CD4-positive, alpha-beta T cell treated with Interleukin-15 for 4 hours (primary cell): ENCODE measurements at places on chromosomes 12 and 14.

GRCh38 chr14:105028251-105028927 is 7.5 kb upstream of the CDCA4 start:
- no peak for DNase-seq

DNA sequence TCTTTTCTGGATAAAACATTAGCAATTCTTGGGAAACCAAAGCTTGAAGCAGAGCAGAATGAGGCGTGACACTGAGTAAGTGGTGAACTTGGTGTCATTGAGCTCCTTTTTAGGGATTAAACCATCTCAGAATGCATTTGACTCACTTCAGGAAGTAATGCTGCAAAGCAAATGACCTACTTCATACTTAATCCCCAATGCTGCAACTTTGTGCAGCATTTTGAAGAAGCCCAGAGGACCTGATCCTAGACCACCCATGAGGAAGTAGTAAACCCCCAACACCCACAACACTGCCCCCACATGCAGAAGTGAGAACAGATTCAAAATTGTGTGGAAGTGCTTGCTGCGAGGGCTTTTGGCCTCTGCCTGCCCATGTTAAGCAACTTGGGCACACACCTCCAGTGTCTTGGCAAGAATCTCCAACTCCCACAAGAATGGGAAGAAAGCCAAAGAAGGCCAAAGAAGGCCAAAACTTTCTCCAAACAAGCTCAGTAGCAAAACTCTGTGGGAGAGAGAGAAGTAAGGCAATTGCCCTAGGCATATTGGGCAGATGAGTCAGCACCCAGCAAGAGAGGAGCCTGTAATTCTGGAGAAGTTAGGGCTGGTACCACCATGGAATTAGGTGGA is 69.2 kb upstream of the ETV6 start:
- DNase-seq, result no peak

DNA sequence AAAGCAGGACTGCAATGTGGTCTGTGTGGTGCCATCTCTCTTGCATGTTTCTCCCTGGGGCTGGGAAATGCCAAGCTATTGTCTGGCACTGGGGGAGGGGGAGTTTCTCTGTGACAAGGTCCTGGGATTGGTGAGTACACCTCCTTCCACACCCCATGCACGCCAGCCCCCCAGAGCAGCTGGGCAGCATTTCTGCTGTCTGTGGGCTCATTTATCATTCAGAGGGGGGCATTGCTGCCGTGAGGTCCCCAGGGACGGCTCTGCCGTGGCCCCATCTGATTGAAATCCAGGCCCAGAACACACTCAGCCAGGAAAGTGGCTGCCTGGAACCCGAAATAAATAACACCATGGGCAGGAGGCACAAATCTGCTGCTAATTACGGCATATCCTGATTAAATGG is 12.6 kb upstream of the FAM222A start:
- DNase-seq, result no peak

- no peak for DNase-seq
These were observed 24.4 kb upstream of the FRMD6 start for GRCh38 chr14:51627313-51627712.

DNA sequence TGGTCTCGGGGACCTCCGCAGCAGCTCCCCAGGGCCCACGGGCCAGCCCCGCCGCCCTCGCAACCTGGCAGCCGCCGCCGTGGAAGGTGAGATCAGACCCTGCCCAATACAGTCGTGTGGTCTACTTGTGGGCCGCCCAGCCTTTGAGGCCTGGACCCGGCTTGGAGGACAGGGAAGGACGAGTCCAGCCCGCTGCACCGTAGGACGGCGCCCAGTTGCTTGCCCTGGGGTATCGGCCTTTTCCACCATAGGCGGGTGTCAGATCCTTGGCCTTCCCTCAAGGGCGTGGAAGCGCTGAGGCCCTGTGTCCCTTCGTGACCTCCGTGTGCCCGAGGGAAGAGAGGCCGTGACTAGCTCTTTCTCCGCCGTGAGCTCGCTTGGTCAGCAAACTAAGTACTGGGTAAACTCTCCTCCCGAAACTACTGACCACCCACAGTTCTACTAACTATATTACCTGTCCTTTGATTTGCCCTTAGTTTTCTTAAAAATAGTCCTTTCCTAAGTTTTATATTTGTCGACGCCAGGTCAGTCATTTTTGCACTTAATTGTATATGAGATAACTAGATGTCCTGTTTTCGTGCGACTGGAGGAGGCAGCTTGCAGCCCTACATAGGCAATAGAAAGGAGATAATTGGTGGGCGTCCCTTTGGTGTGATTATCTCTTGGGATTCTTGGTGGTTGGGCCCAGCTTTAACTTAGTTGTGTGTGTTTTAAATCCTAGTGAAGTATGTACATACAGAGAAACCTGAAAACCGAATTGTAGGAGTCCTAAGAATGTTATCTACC is 757 bp downstream of the SLC25A3 start:
- peak; percentile 13 for DNase-seq

DNA sequence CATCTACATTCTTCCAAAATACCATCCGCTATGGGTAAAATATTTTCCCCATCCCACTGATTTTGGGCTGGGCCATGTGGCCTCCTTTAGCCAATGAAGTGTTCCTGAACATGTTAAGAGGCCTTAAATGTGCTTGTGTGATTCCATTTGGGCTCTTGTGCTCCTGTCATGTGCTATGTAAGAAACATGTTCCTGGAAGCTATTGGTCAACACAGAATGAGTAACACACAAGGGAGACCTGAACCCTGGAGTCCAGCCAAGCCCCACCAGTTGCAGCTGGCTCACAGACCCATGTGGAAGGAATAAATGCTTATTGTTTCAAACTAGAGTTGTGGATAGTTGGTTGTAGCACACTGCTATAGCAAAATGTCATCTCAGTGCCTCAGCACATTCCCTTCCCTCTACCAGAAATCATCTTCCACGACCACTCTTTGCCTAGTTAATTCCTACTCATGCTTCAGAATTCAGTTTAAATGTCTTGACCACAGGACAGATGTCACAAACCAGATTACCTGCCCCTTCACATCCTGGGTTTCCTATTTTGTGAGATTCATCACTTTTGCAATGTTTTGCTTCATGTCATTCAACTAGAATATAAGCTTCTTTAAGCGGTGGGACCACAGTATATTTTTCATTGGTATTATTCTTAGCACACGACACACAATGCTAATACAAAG is 217.3 kb upstream of the EEA1 start:
- DNase-seq, result no peak

GRCh38 chr12:113242560-113242959 is 21.3 kb downstream of the TPCN1 start:
- no peak for DNase-seq

DNA sequence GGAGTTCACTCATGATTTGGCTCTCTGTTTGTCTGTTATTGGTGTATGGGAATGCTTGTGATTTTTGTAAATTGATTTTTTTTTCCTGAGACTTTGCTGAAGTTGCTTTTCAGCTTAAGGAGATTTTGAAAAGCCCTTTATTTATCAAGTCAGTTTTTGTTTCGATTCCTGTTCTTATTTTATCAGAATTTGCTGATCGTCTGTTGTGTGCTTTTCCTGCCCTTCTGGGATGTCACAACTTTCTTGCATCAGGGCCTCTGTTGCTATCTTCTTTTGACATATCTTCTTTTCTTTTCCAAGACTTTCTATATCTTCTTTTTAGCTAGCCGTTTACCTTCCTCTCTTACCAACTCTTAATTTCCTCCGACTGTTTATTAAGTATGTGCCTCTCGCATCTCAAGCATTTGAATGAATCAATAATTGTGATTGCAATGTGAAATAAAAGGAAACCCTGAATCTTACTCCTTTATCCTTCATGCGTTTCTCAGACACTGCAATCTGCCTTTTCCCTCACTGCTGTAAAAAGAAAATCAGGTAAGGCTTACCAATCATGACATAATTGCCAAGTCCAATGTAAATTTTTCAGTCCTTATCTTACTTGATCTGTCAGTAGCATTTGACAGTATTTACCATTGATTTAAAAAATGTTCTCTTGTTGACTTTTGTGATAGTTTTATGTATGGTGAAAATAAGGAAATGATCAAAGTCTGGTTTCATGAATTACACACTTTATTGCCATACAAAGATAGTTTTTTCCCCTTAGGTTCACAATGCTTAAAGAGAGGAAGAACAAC is 53.0 kb downstream of the ETNK1 start:
- no peak for DNase-seq

DNA sequence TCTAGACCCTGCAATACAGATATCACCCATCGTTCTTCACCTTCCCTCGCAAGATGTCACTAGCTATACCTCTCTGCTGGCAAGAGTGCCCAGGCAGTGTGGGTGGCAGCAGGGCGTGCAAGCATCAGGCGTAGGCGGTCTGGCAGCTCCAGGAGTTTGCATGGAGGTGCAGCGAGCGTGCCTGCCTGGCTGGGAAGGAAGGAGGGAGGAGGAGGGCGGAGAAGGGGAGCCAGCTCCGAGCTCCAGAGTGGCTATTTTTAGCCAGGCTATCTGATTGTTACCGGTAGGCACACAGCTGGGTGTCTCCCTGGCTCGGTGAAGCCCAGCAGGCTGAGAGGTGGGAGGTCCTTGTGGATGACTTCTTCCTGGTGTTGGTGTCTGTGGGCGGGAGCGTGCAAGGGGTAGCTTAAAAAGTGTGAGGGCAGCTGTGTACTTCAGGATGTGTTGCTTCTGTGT is 6.2 kb downstream of the FOXJ2 start:
- DNase-seq, result no peak

DNA sequence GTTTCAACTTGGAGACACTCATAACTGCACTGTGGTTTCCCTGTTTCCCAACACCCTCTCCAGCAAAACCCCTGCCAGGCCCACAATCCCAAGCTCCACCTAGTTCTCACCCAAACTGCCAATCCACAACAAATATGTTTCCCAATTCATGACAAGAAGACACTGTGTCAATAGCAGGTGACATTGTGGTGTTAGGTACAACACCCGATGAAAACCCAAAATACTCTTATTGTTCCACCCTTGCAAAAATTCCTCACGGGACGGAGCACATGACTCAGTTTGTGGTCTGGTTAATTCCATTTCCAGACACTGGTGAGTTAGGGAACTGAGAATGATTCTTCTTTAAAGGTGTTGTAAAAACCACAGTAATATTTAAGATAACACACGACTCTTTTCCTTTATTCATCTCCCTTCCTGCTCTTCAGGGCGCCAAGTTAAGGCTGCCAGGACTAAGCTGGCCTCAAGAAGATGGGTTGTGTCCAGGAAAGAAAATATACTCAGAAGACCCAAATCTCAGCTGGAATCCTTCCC is 735.5 kb downstream of the MED13L start:
- no peak for DNase-seq

GRCh38 chr12:121793440-121793837 is at the start of gene RHOF:
Gene RHOF, minus strand, starts transcription at chr12:121793688. Its CDS starts 55 bp downstream, at chr12:121793633.
- no peak for DNase-seq

DNA sequence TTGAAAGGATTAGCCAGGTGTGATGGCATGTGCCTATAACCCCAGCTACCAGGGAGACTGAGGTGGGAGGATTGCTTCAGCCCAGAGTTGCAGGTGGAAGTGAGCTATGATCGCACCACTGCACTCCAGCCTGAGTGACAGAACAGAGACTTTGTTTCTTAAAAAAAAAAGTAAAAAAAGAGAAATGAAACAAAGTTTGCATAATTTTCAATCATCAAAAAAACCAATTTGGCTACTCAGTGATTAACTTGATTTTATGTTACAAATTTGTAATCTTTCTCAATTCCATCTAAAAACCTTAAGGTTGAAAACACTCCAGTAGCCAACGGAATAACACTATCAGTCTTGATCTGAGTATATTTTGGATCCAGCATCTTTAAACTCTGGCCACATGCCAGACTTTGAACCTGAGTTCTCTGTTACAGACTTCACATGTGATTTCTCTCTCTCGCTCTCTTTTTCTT is 12.6 kb upstream of the DENND5B start:
- no peak for DNase-seq

DNA sequence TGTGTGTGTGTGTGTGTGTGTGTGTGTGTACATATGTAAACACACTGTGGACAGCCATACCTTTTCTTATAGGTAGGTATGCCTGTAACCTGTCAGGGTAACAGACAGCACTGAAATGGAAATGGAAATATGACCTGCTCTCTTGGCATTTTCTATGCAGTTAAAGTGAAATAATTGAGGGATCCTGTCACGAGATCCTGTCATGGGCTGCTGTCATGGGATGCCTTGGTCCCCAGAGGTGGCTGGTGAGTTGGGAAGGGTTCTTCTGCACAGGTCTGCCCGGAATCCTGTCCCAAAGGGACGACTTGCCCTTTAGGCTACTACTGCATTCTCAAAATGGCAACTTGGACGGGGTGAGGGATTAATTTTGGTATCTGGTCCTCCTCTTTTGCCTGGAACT is 47.3 kb downstream of the ELK3 start:
- peak; percentile 15 for DNase-seq

DNA sequence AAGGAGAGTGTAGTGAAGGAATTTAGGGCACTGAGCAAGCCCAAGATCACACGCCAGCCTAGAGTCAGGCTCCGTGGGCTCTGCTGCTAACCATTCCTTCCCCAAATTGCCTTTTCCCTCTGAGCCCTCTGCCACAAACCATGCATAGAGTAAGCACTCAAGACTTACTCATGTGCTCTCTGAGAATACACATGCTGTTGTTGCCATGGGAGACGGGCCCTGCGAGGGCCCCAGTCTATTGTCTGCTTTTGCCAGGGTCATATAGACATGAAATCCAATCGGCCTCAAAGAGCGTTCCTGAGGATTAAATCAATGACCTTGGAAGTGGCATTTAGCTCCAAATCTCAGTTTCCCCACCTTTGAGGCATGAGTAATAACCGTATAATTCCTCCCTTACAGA is 48.7 kb upstream of the WSCD2 start:
- DNase-seq, result no peak

DNA sequence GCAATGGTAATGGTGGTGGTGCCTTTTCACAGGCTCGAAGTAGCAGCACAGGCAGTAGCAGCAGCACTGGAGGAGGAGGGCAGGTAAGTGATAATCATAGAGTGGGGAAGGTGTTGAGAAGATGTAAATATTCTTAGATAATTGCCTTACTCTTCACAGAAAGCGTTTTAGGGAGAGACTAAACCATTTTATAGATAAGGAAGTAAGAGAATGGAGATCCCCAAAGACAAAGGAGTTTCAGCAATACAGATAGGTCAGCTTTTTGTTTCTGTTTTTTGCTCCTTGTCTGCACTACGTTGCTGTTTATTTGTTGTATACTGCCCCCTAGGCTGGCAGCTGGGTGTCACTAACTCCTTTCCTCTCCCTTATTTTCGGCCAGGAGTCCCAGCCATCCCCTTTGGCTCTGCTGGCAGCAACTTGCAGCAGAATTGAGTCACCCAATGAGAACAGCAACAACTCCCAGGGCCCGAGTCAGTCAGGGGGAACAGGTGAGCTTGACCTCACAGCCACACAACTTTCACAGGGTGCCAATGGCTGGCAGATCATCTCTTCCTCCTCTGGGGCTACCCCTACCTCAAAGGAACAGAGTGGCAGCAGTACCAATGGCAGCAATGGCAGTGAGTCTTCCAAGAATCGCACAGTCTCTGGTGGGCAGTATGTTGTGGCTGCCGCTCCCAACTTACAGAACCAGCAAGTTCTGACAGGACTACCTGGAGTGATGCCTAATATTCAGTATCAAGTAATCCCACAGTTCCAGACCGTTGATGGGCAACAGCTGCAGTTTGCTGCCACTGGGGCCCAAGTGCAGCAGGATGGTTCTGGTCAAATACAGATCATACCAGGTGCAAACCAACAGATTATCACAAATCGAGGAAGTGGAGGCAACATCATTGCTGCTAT is 2.0 kb downstream of the SP1 start:
- peak; percentile 58 for DNase-seq

GRCh38 chr12:31591380-31591901 is 505 bp upstream of the DENND5B start:
- DNase-seq, result no peak
